ENCODE measurements at places on chromosomes 2 and 18.
A peak's percentile ranks its signal among the peaks of the same experiment; 100 is the strongest.

DNA sequence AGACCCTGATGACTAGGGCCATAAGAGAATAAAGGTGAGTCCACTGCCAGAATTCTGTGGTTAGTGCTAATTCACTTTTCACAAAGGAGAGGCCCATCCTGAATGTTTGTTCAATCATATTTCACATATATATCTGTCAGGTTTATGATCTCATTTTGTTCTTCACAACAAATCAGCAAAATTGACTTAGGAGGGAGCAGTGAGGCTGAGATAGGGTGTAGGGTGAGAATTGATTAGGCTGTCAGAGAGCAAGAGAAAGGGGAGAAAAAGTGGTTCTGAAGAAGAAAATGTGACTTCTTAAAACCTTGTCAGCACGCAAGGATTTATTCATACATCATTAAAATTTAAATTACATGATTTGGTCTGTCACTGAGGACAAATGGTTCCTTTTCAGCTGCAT, 117.7 kb downstream of the FHOD3 start:
- DNase-seq: no peak

- DNase-seq: no peak
Observed at GRCh38 chr2:145156199-145156598, 636.3 kb upstream of the ZEB2 start.

GRCh38 chr18:31965316-31965970, 22.5 kb upstream of the TRAPPC8 start:
- no peak for DNase-seq

DNA sequence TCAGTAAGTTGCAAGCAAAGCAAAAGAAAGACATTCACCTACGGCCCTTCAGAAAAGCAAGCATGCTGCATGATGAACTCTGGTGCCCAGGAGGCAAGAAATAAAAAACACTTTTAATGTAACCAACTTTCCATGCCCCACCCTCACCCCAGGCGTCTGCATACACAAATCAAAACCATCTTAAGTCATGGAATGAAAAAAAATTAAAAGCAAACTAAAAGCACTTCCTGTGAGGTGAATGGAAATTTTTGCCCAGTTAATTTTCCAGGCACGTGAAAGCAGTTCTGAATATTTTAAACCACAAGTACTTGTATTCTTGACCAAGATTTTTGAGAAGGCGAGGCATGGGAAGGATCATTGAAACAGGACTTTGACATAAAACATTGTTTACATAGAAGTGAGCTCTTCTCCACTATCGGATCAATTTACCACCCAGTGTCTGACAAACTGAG, 2.5 kb upstream of the ICOS start:
- peak; percentile 48 for DNase-seq
